ENCODE measurements at places on chromosomes 4 and X.

GRCh38 chr4:20181926-20182325, 69.8 kb upstream of the SLIT2 start:
- no peak for DNase-seq

GRCh38 chrX:17861489-17862011, 452 bp upstream of the RAI2 start:
- DNase-seq: no peak

DNA sequence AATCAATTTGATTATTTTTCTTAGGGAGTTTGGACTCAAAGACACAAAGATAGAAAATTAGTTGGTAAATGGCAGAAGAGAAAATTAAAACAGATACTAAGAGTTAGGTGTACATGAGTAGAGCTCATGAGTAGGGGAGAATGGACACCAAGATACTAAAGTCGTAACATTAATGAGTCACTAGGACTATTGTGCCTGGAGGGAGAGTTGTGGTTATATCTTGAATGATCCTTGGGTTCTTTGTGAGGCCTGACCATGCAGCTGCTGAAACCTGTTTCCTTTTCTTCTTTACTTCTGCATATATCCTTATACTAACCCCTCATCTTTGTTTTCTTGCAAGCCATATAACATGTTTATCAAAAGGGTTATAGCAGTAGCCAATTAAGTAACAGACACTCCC, 532.8 kb downstream of the RPA4 start:
- DNase-seq: no peak

- DNase-seq: no peak
Observed at GRCh38 chr4:6010789-6011188, 7.4 kb downstream of the C4orf50 start.
